ENCODE measurements at places on chromosomes 12 and 14. TPM values are rescaled to one million over a fixed set of nuclear protein-coding genes. Genes with fewer than 3 reads are reported as not detected.

DNA sequence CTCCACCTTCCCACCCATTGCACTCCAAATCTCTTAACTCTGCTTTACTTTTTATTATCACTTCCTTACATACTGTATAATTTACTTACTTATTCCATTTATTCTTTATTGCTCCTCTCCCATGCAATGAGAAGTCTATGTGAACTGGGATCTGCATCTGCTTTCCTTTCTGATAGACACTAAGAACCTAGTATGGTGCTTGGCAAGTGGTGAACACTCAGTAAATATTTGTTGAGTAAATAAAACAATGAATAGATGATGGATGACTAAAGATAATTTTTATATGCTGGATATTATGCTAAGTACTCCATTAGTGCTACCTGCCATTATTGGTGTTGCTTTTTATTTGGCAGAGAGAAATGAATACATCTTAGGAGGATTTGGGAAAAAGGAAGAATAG is 151.0 kb downstream of the TPH2 start:
- no peak for DNase-seq
- no peaks in the 10 kb centered on the region for H3K27me3 ChIP-seq
- no peaks in the 10 kb centered on the region for H3K36me3 ChIP-seq
- no peaks in the 10 kb centered on the region for H3K4me1 ChIP-seq

DNA sequence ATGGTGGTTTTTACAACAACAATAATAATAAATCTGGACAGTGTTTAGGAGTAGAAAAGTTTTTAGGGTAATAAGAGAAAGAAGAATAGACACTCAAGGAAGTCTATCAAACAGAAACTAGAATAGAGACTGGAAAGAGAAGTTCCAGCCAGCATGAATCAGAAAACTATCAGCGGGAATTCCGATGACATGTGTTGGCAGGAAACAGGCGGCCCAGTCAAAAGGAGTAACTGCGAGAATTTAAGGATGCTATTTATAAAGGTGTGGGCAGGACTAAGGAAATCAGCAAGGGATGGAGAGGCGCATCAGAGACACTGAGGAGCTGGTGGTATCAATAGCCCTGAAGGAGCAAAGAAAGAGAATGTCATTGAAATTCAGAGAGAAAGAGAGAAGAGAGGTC is 89.9 kb downstream of the TBX5 start:
- H3K4me1 ChIP-seq = no peaks in the 10 kb centered on the region
- no peak for DNase-seq
- H3K27ac ChIP-seq = no peak overlapping the region
- H3K4me3 ChIP-seq = no peak overlapping the region
- H3K36me3 ChIP-seq = no peaks in the 10 kb centered on the region

PPFIBP1 gene
- 28.3 TPM for total RNA-seq

DNA sequence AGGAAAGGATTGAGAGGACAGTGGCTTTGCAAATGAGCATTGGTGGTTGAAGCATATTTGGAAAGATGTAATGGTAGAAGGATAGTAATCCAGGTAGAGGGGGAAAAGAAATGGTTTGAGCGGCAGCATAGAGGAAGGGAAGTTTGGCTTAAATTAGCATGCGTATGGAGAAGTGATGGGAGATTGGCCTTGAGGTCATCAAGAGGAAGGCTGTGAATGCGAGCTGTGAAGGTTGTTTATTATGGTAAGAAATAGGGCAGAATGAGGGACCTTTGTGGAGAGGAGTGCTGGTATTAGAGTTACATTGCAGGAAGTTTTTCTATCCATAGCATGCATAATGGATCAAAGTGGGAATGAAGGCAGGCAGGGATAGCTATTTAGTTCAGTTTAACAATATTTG is 162.1 kb downstream of the TMTC2 start:
- no peak overlapping the region for H3K4me3 ChIP-seq
- no peak for DNase-seq
- no peaks in the 10 kb centered on the region for H3K36me3 ChIP-seq
- H3K27ac ChIP-seq = no peak overlapping the region
- H3K4me1 ChIP-seq = no peaks in the 10 kb centered on the region

SIX6 gene
- 0.22 TPM for total RNA-seq
